ENCODE measurements at places on chromosomes 2 and 18. TPM values are rescaled to one million over a fixed set of nuclear protein-coding genes. Genes with fewer than 3 reads are reported as not detected.

The ERBB4 gene
- 0.07 TPM for total RNA-seq

The NOP58 gene
- 62.7 TPM for total RNA-seq

The IL36G gene
- total RNA-seq: 0.69 TPM

The DSG3 gene
- total RNA-seq: 0.40 TPM

The CCDC138 gene
- total RNA-seq: 2.9 TPM

The SDC1 gene
- total RNA-seq: 156 TPM

The CPLX4 gene
- total RNA-seq: not detected

The DUSP28 gene
- 3.9 TPM for total RNA-seq

The HOXD10 gene
- 1.9 TPM for total RNA-seq

The MYO3B gene
- total RNA-seq: 0.05 TPM

The ATAD2B gene
- total RNA-seq: 21.7 TPM

The RGPD8 gene
- 8.6 TPM for total RNA-seq

The KLHL41 gene
- 0.37 TPM for total RNA-seq

The ALPP gene
- 0.11 TPM for total RNA-seq

DNA sequence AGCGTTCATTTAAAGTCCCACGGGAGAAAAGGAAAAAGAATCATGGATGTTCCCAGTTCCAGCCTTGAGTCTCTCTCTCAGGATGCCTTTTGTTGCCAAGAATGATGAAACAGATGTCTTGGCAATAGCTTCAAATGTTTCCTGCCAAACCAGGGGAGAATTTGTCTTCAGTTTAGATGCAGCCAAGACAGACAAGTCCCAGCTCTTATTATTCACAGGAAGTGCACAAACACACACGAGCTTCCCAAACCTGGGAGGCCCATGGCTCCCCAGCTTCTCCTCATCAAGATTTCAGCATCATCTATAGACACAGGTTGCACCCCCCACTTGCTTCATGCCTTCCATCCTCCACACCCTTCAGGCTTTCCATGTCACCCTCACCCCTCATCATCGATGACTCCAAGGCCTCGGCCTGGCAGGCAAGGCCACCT is 45.9 kb downstream of the HS1BP3 start:
- no peaks in the 10 kb centered on the region for H3K4me1 ChIP-seq
- H3K27me3 ChIP-seq: no peaks in the 10 kb centered on the region
- DNase-seq: no peak
- H3K36me3 ChIP-seq: no peaks in the 10 kb centered on the region

- no peaks in the 10 kb centered on the region for H3K36me3 ChIP-seq
- no peaks in the 10 kb centered on the region for H3K27me3 ChIP-seq
- H3K4me3 ChIP-seq: no peak overlapping the region
These were observed 367.4 kb upstream of the MYT1L start for GRCh38 chr2:2698182-2699120.

DNA sequence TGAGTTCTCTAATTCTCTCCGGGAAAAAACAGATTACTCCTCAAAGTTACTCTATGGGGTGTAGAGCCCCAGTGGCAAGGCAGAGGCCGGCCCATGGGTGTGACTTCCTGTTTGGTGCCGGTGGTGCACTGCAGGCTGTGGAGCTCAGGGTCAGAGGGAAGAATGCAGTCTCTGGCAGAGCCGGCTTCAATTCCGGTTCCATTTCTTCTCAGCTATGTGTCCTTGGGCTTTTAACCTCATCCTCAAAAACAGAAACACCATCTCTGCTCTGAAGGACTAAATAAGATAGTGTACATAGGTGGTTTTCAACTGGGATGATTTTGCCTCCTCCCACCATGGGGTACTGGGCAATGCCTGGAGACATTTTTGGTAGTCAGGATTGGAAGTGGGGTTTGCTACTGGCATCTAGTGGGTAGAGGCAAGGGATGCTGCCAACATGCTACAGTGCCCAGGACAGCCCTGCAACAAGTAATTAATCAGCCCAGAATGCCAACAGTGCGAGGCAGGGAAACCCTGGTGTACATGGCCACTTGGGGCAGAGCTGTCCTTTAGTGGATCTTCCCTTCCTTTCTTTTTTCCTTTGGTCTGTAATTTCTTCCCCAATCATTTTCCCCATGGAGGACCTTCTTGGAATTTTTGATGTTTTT is 81.2 kb downstream of the INSIG2 start:
- H3K36me3 ChIP-seq: no peaks in the 10 kb centered on the region
- no peaks in the 10 kb centered on the region for H3K4me1 ChIP-seq
- H3K27ac ChIP-seq: no peak overlapping the region
- H3K4me3 ChIP-seq: no peak overlapping the region
- DNase-seq: no peak

GRCh38 chr2:190722835-190723234 is 74.0 kb downstream of the NAB1 start:
- H3K4me3 ChIP-seq: no peak overlapping the region
- H3K36me3 ChIP-seq: no peaks in the 10 kb centered on the region
- no peaks in the 10 kb centered on the region for H3K4me1 ChIP-seq
- DNase-seq: no peak

GRCh38 chr18:63829886-63830285 is 54.7 kb downstream of the SERPINB7 start:
- H3K4me1 ChIP-seq: no peaks in the 10 kb centered on the region
- H3K4me3 ChIP-seq: no peak overlapping the region
- no peaks in the 10 kb centered on the region for H3K36me3 ChIP-seq
- no peak for DNase-seq
- no peak overlapping the region for H3K27ac ChIP-seq

DNA sequence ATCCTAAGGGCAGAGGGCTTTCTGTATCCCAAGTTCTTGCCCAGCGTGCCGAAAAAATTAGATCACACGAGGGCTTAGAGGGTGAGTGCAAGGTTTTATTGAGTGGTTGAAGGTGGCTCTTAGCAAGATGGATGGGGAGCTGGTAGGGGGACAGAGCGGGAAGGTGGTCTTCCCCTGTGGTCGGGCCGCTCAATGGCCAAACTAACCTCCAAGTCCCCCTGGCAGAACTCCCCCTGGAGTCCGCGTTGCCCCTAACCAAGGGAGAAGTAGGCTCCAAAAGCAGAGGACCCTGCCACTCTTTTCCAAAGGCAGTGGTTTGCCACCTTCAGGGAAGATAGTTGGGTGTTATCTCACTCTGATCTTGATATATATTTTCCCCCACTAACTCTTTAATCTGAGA is 63.4 kb downstream of the LYPD1 start:
- no peaks in the 10 kb centered on the region for H3K4me1 ChIP-seq
- no peak overlapping the region for H3K4me3 ChIP-seq
- no peak overlapping the region for H3K27ac ChIP-seq
- H3K36me3 ChIP-seq: no peaks in the 10 kb centered on the region
- H3K27me3 ChIP-seq: no peaks in the 10 kb centered on the region

GRCh38 chr2:72934683-72935610 is 17.6 kb downstream of the EMX1 start:
- no peak overlapping the region for H3K4me3 ChIP-seq
- no peaks in the 10 kb centered on the region for H3K4me1 ChIP-seq
- H3K27ac ChIP-seq: no peak overlapping the region
- H3K27me3 ChIP-seq: no peaks in the 10 kb centered on the region
- DNase-seq: peak; percentile 54

DNA sequence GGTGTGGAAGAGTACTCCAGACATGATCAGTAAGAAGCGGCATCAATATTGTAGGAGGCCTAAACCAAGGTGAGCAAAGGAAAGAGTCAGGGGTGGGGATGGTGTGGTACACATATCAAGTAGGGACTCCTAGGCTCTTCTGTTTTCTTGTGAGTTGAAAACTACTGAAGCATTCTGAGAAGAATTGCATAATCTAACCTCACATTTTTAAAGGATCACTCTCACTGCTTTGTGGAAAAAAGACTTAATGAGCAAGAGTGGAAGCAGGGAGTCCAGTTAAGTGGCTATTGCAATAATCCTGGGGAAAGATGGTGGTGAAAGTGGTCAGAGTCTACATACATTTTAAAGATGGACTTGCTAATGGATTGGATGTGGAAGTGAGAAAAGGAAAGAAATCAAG is 899.5 kb upstream of the FAM98A start:
- DNase-seq: no peak
- H3K27ac ChIP-seq: no peak overlapping the region
- H3K36me3 ChIP-seq: no peaks in the 10 kb centered on the region
- H3K27me3 ChIP-seq: no peaks in the 10 kb centered on the region
- no peaks in the 10 kb centered on the region for H3K4me1 ChIP-seq

- no peak overlapping the region for H3K4me3 ChIP-seq
- H3K4me1 ChIP-seq: no peaks in the 10 kb centered on the region
- DNase-seq: no peak
- no peaks in the 10 kb centered on the region for H3K36me3 ChIP-seq
- H3K27ac ChIP-seq: no peak overlapping the region
These were observed 13.8 kb upstream of the SERTAD2 start for GRCh38 chr2:64667535-64667934.

- DNase-seq: no peak
- no peaks in the 10 kb centered on the region for H3K36me3 ChIP-seq
- no peak overlapping the region for H3K27ac ChIP-seq
- peaks cover 11% of the 10 kb centered on the region for H3K4me1 ChIP-seq
These were observed 56.9 kb downstream of the LIMS1 start for GRCh38 chr2:108591163-108591562.

DNA sequence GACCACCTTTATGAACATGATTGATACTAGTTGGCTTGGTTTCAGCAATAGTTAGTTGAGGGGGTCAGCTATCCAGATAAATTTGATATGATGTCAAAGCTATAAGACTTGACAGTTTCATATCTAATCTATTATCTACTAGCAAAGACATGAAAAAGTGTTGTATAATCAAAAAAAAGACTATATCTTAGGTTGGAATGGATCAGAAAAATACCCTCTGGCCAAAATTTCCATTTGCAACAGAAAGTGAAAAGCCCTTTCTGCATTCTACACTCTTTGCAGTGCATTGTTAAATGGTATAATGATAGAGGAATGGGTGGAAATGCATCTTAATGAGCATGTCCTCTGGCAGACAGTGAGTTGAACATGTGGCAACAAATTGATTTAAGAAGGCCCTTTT is 242.6 kb downstream of the THSD7B start:
- no peak for DNase-seq
- H3K4me3 ChIP-seq: no peak overlapping the region
- no peaks in the 10 kb centered on the region for H3K27me3 ChIP-seq
- H3K4me1 ChIP-seq: no peaks in the 10 kb centered on the region

GRCh38 chr2:166627893-166628292 is 133.8 kb upstream of the SCN7A start:
- H3K36me3 ChIP-seq: no peaks in the 10 kb centered on the region
- H3K4me1 ChIP-seq: no peaks in the 10 kb centered on the region
- H3K4me3 ChIP-seq: no peak overlapping the region
- DNase-seq: no peak
- no peak overlapping the region for H3K27ac ChIP-seq

GRCh38 chr2:38460313-38460712 is 83.2 kb upstream of the ATL2 start:
- H3K4me1 ChIP-seq: no peaks in the 10 kb centered on the region
- H3K27ac ChIP-seq: no peak overlapping the region
- H3K36me3 ChIP-seq: no peaks in the 10 kb centered on the region
- no peaks in the 10 kb centered on the region for H3K27me3 ChIP-seq

GRCh38 chr2:175326801-175327200 is 145.3 kb upstream of the ATP5MC3 start:
- no peaks in the 10 kb centered on the region for H3K27me3 ChIP-seq
- no peaks in the 10 kb centered on the region for H3K36me3 ChIP-seq
- no peak overlapping the region for H3K4me3 ChIP-seq
- no peak for DNase-seq
- H3K4me1 ChIP-seq: no peaks in the 10 kb centered on the region

DNA sequence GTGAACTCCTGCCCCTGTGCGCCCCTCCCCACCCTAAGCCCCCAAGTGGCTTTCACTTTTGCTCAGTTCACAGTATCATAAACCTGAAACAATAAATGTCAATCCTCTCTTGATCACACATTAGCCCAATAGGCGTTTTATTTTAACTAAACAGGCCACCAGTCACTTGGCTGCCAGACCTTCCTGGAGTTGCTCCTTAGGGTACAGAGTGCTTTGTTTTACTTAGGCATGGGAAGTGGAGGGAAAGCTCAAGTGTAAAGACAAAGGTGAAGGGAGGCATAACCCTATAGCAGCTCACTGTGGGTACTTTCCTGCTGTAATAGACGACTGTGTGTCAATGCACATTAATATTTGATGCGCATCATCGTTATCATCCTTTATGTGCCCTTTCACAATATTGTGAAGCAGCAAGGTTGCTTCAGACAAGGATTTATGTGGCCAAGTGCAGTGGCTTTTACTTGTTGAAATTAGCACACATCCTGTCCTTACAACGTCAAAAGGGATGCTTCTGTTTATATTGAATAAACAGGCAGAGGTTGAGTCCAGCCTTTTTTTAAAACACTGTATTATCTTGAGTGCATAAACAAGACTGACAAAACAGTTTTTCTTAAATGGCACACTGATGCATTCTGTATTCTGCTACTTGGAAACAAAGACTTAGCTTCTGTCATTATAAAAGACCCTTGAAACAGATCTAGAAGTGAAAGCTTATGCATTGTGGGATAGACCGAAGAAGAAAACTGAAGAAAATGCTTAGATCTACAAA is 168.5 kb downstream of the TMEFF2 start:
- no peak overlapping the region for H3K27ac ChIP-seq
- H3K36me3 ChIP-seq: no peaks in the 10 kb centered on the region
- DNase-seq: no peak

- no peaks in the 10 kb centered on the region for H3K4me1 ChIP-seq
- DNase-seq: no peak
- H3K27me3 ChIP-seq: no peaks in the 10 kb centered on the region
These were observed 132.9 kb downstream of the FAM161A start for GRCh38 chr2:61720911-61721310.

DNA sequence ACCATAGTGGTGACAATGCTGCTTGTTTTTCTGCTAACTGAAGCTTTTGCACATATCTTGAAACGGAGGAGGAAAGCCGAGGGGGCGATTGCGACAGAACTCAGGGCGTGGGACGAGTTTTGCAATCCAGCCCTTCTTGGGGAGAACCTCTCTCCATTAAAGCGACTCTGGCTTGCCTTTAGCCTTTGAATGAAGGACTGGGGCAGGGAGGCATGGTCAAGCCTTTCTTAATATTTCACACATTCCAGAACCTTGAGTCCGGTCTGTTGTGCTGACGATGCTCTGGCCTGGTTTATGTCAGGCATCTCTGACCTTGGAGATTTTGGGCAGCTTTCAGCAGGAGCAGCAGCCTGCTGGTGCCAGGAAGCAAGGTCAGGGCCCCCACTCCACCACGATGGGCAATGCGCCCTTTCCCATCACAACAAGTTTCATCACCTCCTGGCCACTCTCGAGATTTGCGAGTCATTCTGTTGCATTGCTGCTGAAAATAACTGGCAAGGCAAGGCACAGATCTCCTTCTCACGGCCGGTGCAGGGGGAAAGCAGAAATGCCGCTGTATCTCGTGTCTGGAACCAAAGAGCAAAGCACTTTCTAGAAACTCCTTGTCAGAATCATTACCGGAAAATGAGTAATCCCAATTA is 10.8 kb downstream of the EMILIN2 start:
- H3K36me3 ChIP-seq: no peaks in the 10 kb centered on the region
- no peaks in the 10 kb centered on the region for H3K4me1 ChIP-seq
- peak; percentile 60 for DNase-seq

DNA sequence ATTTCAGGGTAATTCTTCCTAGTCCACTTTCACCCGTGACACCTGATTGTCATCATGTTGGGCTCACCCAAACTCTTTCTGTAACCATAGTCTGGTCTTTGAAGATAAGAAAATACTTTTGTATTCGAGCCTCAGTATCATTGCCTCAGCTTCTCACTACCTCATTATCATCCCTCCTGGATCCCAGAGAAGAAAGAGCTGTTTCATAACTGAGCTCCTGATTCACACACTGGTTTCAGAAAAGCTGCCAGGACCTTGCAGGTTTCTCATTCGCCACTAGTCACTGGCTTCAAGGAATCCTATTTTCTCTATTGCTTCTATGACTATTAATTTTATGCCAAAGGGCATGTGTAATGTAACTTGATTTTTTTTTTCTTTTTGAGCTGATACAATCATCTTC is 2.9 kb upstream of the CRIM1 start:
- no peak overlapping the region for H3K4me3 ChIP-seq
- H3K27me3 ChIP-seq: no peaks in the 10 kb centered on the region
- no peaks in the 10 kb centered on the region for H3K4me1 ChIP-seq
- H3K36me3 ChIP-seq: no peaks in the 10 kb centered on the region
- no peak overlapping the region for H3K27ac ChIP-seq
